ENCODE measurements at places on chromosomes 5 and 9. TPM values are rescaled to one million over a fixed set of nuclear protein-coding genes. Genes with fewer than 3 reads are reported as not detected.

DNA sequence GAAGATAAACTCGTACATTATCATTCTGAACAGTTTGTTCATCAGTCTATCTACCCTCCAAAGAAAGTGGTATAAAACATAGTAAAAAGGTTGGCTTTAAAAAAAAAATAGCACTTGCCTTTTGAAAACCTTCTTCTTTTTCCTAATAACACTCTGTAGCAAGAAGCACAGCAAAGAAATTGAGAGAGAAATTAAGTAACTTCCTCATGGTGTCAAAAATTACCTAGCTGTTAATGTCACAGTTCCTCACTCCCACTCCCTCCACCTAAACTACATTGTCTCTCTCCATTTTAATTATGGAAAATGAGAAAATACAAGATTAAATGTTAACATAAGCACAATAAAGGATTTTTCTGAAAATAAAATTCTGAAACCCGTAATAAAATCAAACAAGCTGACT lies 72.2 kb downstream of the CERT1 start:
- no peak for DNase-seq

- no peak for DNase-seq
Observed at GRCh38 chr5:74578356-74579044, 62.0 kb downstream of the ENC1 start.

DNA sequence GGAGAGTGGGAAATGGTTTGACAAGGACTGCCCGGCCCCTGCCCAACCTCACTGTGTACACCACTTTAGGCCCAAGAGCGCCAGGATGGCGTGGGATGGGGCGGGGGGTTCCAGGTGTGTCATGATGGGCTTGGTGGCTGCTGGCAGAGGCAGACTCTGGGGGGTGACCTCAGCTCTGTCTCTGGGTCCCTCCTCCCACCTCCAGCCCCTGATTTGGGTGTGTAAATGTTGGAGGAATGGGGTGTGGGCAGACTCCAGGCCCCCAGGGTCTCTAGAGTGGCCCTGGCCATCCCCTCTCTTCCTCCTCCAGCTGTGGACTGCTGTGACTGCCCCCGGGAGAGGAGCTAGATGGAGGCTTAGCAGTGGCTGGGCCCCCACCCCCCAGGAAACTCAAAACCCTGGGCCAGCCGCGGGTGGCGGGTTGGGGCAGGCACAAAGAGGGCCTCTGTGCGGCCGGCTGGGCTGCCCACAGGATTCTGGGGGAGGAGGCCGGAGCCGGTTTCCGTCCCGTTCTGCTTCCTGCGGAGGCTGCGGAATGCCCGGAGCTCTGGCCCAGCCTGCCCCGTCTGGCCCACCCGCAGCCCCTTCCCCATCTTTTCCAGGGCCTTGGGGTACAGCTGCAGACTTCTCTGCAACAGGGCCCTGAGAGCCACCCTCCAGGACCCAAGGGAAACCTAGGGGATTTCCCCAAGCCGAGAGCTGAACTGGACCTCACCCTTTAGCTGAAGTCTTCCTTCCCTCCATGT lies 23.1 kb downstream of the CXXC5 start:
- no peak for DNase-seq

DNA sequence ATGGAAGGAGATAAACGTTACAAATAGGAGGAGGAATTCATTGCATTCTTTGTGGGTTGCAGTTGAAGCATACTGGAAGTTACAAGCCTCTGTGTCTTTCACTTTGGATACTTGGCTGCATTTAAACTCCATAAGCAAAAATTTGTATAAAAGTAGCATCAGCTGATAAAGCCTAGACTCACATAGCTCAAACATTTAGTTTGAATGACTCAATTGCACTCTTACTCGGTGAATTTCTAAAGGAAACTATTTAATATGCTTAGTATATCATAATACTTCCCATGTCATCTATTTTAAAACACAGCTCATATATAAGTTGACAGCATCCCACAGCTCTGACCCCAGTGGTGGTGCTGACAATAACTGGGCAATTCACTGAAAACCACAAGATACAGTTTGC lies 596.6 kb upstream of the ZNF608 start:
- DNase-seq, result no peak

GRCh38 chr9:90433398-90433941 lies 209.2 kb downstream of the DIRAS2 start:
- no peak for DNase-seq

GRCh38 chr9:26983340-26983739 lies 22.1 kb downstream of the LRRC19 start:
- no peak for DNase-seq

Gene POLK
- polyA plus RNA-seq, result 24.0 TPM

Gene TBCA
- polyA plus RNA-seq, result 179 TPM

All from CD4-positive, alpha-beta memory T cell (primary cell).